SK-N-SH (cell line): ENCODE measurements at places on chromosomes 11 and 22. TPM values are rescaled to one million over a fixed set of nuclear protein-coding genes. Genes with fewer than 3 reads are reported as not detected.

DNA sequence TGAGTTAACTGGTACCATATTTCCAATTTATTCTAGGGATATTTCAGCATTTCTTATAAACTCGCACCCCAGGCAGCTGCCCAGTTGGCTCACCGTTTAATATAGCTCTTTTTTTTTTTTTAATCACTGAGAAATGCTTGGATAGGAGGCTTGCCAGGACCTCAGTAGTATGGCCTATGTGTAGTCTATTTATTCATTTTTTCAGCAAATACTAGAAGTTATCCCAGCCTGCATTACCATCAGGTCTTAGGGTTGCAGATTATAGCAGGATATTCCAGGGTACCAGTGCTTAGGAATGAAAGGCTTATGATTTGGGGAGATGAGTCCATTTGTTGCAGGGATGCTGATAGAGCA, 26.6 kb downstream of the PARVA start:
- no peak for DNase-seq

Gene TBX10
- polyA plus RNA-seq = not detected in 2 replicates

DNA sequence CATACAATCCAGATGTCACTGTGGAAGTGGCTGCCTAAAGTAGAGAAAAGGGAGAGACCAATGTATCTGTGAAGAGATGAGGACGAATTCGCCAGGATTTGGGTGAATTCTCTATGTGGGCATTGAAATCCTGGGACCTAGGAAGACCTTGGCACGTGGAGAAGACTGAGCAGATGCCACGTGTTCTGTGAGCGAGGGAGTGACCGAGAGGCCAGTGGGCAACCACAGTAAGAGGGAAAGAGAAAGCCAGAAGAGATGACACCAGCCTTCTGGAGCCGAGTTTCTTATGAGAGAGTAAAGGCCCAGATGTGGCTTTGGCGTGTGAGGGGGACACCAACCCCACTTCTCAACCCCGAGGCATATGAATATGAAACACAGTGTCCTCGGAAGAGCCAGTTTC, 228.1 kb downstream of the BUD13 start:
- DNase-seq = no peak

Gene FADS1
- 20.6 and 26.4 TPM in 2 replicates for polyA plus RNA-seq

DNA sequence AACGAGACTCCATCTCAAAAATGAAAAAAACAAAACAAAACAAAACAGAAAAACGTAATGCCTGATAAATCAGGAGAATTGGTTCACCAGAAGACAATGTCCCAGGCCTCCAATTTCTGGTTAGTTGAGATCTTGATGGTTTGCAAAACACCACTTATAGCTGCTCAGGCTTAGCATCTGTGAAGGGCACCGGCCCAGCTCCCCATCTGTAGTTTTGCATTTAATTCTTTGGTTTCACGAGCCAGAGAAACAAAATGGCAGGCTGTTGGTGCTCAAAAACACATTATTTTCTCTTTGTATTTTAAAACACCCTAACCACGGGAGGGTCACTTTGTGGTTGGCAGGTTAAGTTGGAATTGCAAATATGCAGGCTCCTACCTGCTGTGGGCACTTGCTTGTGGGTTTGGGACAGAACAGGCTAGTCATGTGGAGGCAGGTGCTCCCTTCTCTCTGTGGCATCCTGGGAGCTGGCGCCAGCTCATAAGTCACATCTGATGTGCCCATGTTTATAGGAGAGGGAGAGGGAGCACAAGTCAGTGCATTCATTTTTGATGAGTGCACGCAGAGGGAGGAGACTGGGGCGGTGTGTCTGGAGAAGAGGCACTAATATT, 145.9 kb downstream of the CEP164 start:
- DNase-seq = no peak

DNA sequence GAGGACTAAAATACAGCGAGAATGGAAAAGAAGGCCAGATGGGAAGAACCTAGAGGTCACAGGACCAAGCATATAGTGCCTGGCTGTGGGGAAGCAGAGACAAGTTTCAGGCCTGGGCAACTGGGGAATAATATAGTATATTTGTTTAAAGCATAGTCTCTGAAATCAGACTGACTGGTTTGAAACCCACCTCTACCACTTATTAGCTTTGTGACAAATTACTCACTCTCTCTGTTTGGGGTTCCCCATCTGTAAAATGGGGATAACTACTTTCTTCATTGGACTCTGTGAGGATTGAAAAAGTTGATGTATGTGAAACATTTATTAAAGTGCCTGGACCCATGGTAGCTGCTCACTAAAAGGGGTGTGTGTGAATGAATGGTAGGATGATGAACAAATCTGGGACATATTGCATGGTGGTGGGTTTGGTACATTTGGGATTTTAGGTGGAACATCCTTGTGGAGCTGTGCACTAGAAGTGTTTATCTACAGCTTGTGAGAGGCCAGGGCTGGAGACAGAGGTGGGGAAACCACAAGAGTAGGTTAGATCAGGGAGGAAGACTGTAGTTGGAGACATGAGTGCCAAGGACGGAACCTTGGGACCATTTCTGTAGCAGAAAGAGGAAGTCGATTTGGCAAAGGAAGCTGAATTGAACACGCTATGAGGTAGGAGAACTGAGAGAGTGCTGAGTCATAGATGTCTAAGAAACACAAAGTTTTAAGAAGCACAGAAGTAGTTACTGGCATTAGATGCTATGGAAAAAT, 52.6 kb downstream of the SWAP70 start:
- DNase-seq = no peak

Gene RIBC2
- polyA plus RNA-seq = not detected in 2 replicates

- DNase-seq = no peak
Measured at GRCh38 chr11:134905928-134906327, 493.9 kb upstream of the B3GAT1 start.

Gene IGSF22
- polyA plus RNA-seq = 0.02 and 0.10 TPM in 2 replicates

Gene C11orf91
- polyA plus RNA-seq = 0.10 and 0.15 TPM in 2 replicates

Gene CDC42BPG
- 0.33 and 0.42 TPM in 2 replicates for polyA plus RNA-seq

Gene KRTAP5-7
- polyA plus RNA-seq = 0.06 and 0.07 TPM in 2 replicates

GRCh38 chr11:68255526-68255925, 16.2 kb downstream of the C11orf24 start:
- no peak for DNase-seq

- DNase-seq = peak; percentile 49
Measured at GRCh38 chr11:123409456-123410217, 20.4 kb upstream of the GRAMD1B start.

Gene SPTBN2
- 16.2 and 19.7 TPM in 2 replicates for polyA plus RNA-seq

DNA sequence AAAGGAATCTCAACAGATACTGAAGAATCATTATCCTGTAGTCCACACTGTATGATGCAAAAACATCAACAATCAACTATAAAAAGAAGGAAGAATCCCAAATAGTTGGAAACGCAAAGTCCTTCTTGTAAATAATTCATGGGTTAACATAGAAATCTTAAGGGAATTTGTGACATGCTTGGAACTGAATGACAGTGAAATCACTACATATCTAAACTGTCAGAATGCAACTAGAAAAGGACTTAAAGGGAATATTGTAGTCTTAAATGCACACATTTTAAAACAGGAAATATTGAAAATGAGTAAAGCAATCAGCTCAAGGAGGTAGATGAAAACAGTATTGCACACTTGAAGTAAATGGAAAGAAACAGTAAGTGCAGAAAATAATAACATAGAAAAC, 147.6 kb upstream of the MPPED2 start:
- no peak for DNase-seq

DNA sequence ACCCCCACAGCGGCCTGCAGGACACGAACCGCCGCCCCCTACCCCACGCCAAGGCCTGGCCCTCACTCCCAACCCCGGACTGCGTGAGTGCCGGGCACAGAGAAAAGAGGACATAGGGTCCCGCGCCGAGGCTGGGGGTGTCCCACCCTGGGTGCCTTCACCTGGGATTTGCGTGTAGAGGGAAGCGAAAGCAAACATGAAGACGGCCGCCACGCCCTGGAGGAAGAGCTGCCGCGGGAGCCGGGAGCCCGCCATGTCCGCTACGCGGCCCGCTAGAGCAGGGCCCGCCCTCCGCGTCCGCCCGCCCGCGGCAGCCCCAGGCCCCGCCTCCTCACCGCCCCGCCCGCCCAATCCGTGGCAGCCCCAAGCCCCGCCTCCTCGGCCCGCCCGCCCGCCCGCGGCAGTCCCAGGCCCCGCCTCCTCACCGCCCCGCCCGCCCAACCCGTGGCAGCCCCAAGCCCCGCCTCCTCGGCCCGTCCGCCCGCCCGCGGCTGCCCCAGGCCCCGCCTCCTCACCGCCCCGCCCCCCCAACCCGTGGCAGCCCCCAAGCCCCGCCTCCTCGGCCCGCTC, at the start of gene LMF2:
LMF2 (minus strand) TSS at position 282 of the 570 bp plus-strand sequence; CDS start at position 255, 27 bp downstream.
- peak; percentile 98 for DNase-seq

DNA sequence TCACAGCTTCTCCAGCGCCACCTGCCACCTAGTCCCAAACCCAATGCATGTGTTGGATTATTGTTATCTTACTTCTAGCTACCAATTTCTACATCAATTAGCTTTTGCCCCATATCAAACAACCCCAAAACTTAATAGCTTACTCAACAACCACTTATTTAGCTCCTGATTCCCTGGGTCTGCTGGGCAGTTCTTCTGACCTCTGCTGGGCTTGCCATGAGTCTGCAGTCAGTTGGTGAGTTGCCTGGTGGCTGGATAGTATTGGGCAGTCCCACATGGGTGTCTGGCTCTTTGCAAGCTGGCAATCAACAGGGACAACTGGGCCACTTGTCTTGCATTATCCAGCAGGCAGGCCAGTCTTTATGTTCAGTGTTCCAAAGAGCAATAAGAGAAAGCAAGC, 13.6 kb upstream of the MS4A15 start:
- no peak for DNase-seq

Gene TREH
- not detected in 2 replicates for polyA plus RNA-seq

Gene OR51B4
- polyA plus RNA-seq = 0.07 and 0.29 TPM in 2 replicates

Gene SYT7
- 1.1 and 1.4 TPM in 2 replicates for polyA plus RNA-seq

Gene NAT10
- polyA plus RNA-seq = 31.0 and 38.4 TPM in 2 replicates
